ENCODE measurements at places on chromosomes 1 and 21.
A peak's percentile ranks its signal among the peaks of the same experiment; 100 is the strongest.

DNA sequence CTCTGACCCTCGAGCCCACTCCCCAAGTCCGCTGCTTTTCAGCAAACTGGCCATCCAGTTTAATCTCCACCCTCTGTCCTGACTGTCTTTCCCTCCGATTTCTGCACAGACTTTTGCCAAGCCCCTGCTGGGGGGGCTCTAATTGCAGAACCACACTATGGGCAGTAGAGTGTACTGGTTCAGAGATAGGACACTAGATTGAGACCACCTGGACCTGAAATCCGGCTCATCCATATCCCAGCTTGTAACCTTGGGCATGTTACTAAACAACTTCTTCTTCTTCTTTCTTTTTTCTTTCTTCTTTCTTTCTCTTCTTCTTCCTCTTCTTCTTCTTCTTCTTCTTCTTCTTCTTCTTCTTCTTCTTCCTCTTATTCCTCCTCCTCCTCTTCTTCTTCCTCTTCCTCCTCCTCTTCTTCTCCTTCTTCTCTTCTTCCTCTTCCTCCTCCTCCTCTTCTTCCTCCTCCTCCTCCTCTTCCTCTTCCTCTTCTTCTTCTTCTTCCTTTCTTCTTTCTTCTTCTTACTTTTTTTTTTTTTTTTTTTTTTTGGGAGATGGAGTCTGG, 7.7 kb downstream of the LRRC71 start:
- DNase-seq = no peak

DNA sequence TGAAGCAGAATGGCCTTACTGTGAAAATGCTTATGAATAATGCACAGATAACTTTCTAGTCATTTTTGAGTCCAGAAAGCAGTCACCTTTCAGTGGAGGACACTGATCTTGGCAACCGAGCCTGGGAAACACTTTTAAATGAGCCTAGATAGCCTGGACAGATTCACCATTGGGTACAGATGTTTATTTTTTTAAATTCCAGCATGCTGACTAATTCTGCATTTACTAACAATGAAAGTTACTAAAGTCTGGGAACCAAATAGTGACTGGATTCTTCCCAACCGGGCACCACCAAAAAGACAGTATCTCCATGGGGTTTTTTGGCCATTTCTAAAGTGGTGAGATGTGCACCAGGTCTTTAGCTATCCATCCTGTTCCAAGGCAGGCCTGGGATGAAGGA, 3.3 kb upstream of the FMOD start:
- DNase-seq = no peak

DNA sequence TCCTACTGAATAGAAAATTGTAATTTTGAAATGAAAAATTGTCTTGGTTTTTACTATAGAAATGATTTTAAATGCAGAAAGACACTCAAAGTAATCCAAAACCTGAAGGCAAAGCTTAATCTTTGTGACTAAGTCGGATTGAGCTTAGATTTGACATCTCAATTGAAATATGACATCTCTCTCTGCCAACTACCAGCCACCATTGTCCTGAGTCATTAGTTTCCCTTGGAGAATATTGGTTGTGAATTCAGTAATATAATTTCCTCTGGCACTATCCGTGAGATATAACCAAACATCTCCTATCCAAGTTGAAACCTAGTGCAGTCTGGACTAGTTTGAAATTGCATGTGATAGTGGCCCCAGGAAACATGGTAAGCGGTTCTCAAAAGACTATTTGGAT, 37.1 kb downstream of the PLA2G4A start:
- no peak for DNase-seq

DNA sequence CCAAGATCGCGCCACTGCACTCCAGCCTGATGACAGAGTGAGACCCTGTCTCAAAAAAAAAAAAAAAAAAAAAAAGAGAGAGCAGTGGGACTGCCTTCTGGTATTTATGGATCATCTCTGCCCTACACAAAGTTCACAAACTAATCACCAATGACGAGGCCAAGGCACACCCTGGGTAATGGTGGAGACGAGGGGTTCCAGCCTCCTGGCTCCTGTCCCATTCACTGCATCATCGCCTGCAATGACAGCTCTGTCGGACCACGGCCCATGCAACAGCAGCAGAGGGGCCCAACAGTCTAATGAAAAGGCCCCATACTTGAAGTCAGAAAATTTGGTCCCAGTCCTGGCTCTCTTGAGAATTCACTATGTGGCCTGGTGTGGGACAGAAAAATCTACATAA, 2.9 kb upstream of the BTG2 start:
- DNase-seq = no peak

- no peak for DNase-seq
Observed at GRCh38 chr1:118947003-118947765, 41.0 kb downstream of the TBX15 start.

- DNase-seq = no peak
Observed at GRCh38 chr1:181936269-181936668, 125.2 kb downstream of the ZNF648 start.

GRCh38 chr1:31445951-31446350, 32.9 kb downstream of the SERINC2 start:
- no peak for DNase-seq

DNA sequence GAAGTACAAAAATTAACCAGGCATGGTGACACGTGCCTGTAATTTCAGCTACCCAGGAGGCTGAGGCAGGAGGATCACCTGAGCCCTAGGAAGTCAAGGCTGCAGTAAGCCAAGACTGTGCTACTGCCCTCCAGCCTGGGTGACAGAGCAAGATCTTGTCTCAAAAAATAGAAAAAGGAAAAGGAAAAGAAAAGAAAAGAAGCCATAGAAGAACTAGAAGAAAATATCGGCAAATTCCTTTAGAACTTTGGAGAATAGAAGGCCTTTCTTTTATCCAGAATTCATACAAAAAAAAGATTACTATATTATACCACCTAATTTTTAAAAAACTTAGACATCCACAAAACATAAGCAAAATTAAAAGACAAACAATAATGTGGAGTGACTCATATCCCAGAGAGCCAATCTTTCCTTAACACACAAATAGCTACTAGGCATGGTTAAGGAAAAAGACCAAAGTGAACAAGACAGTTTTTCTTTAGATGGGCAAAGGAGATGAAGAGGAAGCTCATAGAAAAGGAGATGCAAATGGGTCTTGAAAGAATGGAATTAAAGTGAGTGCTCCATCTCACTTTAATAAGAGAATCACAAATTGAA, 251.1 kb upstream of the IRF2BP2 start:
- no peak for DNase-seq

DNA sequence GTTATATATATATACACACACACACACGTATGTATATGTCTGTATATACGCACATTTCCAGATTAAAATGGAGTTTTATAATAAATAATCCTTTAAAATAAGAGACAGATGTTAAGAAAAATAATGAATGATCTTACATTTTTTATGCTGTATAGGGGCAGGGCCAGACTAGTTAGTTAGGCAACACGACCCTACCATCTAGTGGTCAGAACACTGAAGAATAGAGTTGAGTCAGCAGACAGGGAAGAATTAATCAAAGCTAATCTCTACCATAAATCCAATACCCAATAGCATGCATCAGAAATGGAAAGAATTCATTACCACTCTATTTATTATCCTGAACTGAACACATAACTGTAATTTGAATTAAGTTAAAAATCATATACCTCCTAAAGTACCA, 156.7 kb downstream of the BRINP3 start:
- DNase-seq = no peak

GRCh38 chr1:161781995-161782394, 15.9 kb downstream of the ATF6 start:
- no peak for DNase-seq

- no peak for DNase-seq
Observed at GRCh38 chr21:25925064-25925800, 190.5 kb downstream of the GABPA start.

- DNase-seq = no peak
Observed at GRCh38 chr21:41763398-41763931, 3.4 kb downstream of the RIPK4 start.

DNA sequence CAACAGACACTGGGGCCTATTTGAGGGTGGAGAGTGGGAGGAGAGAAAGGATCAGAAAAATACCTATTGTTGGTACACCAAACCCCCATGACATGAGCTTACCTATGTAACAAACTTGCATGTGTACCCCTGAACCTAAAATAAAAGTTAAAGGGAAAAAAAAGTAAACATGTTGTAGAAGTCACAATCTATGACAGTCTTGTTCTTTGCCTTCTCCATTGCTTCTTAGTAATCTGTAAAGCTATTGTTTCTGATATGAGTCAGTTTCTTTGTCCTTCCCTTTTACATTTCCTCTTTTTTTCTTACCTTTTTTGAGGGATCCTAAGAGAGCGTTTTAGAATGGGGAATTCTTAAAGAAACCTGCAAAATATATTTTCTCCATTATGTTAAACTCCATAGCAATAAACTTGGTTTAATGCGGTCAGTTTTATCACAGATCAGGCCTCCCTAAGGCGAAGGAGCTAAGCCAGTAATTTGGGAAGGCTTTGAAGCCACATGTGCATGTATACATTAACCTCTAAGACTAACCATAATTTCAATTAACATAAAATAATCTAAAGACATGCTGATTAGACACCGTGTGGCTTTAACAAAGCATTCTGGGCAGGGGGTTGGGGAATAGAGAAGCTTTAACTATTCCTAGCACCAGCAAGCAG, 77.8 kb upstream of the C1orf105 start:
- no peak for DNase-seq

DNA sequence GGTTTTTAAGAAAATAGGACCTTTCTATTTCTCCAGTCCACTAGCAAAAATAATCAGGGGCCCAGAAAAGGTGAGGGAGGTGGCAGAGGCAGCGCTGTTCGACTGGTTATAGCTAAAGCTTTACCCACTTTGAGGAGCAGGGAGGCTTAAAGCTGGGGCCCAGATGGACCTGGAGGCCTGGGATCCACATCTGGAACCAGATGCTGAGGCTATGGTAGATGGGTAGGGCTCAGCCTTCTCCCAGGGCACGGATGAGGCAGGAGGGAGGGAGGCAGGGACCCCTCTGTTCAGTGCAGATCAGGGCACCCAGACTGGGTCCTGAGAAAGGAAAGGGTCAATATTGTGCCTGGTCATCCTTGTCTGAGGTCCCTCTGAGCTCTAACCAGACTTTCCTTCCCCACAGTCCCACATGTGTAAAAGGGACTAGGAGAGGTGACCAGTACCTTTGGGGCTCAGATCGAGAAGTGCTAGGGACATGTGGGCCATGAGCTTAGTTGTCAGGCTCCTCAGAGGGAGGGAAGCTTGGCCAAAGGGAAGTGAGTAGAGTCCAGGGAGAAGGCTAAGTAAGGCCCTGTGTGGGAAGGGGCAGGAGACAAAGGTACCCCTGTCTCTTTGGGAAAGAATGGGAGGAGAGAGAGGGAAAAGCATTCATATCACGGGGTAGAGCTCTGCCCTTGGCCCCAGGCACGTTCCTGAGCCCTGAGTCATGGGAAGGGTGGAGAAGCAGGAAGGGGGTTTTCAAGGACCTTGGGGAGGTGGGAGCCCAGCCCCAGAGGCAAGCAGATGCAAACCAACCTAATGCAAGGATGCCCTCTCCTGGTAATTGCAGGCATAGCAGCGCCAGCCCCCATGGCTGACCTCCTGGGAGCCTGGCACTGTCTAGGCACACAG, 15.4 kb downstream of the LMNA start:
- DNase-seq = peak; percentile 59

GRCh38 chr1:64624808-64625207, 120.1 kb upstream of the RAVER2 start:
- no peak for DNase-seq

DNA sequence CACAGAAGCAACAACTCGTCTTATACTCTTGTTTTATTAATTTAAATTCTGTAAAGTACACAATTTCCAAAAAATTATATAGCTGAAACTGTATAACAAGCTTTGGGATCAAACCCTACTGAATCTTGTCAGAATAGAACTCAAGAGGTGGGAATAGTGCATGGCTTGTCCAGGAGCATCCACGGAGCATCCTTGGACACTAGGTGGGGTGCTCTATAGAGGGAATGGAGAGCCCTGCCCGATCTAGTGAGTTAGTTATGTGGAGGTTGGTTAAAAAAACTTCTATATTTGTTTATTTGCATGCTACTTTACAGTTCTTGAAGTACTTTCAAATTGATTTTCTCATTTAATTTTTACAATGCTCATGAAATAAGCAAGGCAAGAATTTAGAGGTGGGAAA, 28.3 kb downstream of the ROR1 start:
- no peak for DNase-seq

DNA sequence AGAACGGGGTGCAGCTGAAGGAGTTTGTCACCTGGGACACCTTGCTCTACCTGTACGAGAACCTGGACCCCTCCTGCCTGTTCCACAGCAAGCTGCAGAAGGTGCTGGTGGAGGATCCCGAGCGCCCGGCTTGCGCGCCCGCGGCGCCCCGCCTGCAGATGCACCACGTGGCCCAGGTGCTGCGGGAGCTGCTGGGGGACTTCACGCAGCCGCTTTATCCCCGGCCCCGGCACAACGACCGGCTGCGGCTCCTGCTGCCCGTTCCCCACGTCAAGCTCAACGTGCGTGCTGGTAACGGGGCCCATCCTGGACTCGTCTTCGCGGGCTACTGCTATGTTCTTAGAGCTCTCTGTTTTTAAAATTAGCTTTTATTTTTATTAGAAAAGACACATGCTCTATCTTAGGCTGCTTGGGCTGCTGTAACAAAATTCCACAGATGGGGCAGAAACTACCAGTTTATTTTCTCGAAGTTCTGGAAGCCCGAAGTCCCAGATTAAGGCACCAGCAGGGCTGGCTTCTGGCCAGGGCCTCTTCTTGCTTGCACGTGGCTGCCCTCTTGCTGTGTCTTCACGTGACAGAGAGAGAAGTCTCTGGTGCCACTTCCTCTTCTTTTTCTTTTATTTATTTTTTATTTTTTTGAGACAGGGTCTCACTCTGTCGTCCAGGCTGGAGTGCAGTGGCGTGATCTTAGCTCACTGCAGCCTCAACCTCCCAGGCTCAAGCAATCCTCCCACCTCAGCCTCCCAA, 38.1 kb downstream of the TRPM2 start:
- no peak for DNase-seq

GRCh38 chr21:26047279-26047967, 123.1 kb downstream of the APP start:
- no peak for DNase-seq

DNA sequence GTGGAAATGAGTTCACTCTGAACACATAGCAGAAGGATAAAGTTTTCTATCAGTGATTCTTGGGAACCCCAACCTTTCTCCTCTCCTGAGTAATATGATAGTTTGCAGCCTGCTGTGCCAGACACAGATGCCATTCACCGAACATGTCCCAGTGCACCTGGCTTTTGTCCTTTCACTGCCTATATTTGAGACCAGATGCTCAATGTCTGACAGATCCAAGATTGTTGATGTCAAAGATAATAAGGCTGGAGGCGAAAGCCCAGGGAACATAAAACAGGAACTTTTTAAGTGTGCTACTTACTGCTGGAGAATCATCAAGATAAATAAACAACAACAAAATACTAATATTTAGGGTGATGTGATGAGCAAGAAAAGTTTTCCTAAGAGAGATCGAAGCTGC, 139.3 kb downstream of the TIAM1 start:
- no peak for DNase-seq

DNA sequence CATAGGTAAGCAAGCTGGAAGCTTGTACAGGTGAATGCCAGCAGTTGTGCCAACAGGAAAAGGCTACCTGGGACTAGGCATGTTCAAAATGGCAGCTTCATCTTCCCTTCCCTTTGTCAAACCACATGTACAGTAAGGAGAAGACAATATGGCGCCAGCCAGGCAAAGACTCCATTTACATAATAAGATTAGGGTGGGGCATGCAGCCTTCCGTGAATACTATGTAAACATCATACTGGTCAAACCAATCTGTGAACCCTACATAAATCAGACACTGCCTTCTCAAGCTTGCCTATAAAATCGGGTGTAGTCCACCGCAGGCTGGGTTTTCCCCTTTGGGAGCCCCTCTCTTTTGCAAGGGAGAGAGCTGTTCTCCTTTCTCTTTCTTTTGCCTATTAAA, 24.6 kb downstream of the ATF3 start:
- no peak for DNase-seq

Data from stimulated activated CD8-positive, alpha-beta memory T cell treated with anti-CD3 and anti-CD28 coated beads, Interleukin-4, amount 100 ng/mL, for 1 hour (primary cell).